Fibroblast of the aortic adventitia (primary cell): ENCODE measurements at places on chromosomes 4 and X.
A peak's percentile ranks its signal among the peaks of the same experiment; 100 is the strongest.

- DNase-seq: no peak
These were observed 321.2 kb downstream of the PCDH7 start for GRCh38 chr4:31041385-31041784.

- DNase-seq: no peak
These were observed 80.9 kb downstream of the RFC1 start for GRCh38 chr4:39285111-39285795.

DNA sequence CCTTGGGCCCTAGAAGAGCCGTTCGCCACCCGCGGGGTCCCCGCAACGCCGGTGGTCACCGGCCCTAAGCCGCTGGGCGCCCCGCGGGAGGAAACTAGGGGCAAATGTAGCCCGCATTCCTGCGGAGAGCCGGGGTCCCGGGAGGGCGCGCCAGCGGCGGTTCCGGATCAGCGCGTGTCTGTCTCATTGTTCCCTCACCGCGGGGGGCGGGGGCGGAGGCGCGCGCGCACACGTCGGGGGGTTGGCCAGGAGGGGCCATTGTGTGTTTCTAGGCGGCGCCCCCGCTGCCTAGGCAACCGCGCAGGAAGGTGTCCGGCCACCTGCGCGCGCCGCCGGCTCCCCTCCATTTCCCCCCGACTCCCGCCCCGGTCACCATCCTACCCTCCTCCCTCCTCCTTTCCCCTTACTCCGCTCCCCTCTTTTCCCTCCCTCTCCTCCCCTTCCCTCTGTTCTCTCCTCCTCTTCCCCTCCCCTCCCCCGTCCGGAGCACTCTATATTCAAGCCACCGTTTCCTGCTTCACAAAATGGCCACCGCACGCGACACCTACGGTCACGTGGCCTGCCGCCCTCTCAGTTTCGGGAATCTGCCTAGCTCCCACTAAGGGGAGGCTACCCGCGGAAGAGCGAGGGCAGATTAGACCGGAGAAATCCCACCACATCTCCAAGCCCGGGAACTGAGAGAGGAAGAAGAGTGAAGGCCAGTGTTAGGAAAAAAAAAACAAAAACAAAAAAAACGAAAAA, 789 bp upstream of the DDX3X start:
- peak; percentile 87 for DNase-seq

GRCh38 chr4:16931339-16932305, 33.2 kb upstream of the LDB2 start:
- peak; percentile 91 for DNase-seq

GRCh38 chr4:108058685-108059440, 69.2 kb downstream of the HADH start:
- no peak for DNase-seq

- DNase-seq: no peak
These were observed 140.5 kb downstream of the KLHL8 start for GRCh38 chr4:87079967-87080366.

DNA sequence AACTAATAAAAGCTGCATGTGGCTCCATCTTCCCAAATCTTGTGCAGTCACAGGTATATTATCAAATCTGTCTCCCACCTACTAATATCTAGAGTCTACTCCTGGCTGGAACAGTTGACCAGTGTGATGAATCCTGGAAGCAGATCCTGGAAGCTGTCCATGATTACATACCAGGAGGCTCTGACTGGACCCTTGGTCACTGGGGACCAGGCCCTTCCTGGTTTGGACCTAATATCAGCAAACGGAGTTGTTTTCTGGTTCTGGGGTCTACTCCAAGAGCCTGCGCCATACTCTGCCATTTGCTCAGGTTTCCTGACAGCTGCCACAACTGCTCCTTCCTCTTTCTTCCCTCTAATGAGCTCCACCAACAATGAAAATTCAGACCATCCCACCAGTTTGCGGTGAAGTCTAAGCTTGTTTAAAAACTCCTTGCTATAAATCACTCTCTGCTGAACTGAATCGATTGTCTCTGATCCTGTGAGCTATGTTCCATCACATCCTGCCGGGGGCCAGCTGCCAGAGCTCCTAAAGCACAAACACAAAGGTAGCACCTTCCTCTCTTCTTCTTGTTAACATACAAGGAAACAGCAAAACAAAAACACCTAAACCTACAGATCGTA, 114.2 kb downstream of the PALLD start:
- peak; percentile 49 for DNase-seq

GRCh38 chr4:145130788-145131399, 32.8 kb downstream of the ABCE1 start:
- DNase-seq: peak; percentile 92

DNA sequence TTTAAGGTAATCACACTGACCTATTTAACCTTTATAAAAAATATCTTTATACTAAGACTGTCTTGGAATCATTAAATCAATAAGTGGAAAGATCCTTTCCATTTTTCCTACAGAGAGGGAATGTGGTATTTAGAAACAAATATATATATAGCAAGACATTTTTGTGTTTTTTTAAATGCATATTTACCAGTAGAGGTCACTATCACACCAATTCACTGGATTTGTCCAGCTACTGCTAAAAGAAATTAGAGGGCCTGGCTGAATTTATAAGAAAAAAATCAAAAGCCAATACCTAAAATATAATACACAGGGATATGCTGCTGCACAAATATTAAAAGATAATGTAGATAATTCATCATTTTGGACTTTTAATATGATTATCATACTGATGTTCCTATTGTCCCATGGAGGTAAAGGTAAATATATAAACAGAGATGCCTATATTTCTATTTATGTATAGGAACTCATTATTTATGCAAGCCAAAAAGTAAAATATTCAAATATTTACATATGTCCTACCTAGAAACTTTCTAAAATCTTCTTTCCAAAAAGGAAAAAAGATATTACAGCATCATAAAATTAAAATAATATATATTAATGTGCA, 69.5 kb downstream of the PDE5A start:
- peak; percentile 85 for DNase-seq

DNA sequence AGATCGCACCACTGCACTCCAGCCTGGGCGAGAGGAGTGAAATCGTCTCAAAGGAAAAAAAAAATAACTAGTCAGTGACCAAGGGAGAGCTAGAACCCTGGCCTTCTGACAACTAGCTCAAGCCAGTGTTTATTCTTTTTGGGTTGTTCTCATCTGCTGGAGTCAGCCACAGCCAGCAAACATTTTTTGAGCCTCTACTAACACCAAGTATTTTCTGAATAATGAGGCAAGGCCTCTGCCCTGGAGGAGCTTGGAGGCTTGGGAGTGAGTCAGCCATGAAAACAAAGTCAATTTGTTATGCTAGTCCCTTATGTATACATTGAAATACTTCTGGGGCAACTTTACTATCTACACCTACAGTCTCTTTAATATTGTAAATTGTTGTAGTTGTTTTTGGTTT, 46.5 kb downstream of the TMA16 start:
- DNase-seq: peak; percentile 75

DNA sequence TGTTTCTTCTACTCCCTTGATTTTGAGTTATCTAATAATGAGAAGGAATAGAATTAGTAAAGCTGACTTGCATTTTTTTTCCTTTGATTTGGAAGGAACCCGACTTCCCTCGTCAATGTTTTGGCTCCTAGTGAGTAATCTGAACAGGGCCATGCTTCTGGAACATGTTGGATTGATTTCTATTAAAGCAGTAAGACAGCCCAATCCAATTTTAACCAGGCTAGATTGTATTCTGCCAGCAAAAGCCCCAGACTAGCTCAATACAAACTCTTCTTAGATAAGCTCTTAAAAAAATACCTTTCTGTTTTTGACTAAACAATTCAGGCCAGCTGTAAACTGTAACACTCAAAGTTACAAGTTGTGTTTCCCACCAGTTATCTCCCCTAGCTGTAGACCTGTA, 126.2 kb downstream of the IRS4 start:
- DNase-seq: peak; percentile 25

DNA sequence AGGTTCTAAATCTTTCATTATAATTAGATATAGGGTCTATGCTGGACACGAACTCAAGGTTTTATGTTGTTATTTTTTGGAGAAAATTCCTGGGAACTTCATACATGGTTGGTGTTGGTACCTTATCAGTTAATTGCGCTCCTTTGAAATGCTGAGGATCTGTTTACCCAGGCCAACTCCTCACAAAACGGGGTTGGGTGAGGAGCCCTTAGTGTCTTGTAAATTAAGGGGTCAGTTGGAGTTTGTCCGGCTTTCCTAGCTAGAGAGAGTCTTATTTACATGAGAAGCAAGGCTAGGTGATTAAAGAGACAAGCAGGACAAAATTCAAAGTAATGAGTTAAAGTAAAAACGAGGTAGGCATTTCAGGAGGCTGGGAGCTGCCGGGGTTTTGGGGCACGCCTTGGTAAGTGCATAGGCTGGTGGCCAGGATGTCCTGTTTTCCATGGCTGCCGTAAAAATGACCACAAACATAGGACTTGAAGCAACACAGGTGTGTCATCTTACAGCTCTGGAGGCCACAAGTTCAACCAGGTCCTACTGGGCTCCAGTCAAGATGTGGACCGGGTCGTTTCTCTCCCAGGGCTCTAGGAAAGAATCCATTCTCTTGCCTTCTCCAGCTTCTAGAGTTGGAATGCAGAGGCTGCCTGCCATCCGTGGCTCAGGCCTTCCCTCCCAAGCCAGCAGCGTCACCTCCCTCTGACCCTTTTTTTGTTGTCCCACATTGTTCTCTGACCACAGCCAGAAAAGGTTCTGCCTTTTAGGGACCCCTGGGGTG, 19.8 kb downstream of the PSAPL1 start:
- DNase-seq: no peak

DNA sequence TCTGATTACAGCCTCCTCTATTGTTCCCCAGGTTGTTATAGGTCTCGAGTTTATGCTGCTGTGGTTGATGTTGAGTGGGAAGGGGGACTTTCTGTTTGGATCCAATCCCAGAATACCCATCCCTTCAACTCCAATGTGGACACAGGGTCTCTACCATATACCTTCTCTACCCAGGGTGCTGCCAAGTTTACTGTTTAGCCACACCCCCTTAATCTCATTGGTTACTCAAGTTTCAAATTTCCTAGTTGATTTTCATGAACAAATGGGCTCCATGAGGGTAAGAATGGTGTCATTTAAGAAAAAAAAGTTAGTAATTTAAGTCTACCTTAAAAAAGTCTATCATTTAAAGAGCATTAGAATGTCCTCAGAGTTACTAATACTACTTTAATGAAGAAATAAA, 3.6 kb upstream of the SPP1 start:
- no peak for DNase-seq

GRCh38 chr4:36467670-36468069, 186.3 kb downstream of the DTHD1 start:
- no peak for DNase-seq

DNA sequence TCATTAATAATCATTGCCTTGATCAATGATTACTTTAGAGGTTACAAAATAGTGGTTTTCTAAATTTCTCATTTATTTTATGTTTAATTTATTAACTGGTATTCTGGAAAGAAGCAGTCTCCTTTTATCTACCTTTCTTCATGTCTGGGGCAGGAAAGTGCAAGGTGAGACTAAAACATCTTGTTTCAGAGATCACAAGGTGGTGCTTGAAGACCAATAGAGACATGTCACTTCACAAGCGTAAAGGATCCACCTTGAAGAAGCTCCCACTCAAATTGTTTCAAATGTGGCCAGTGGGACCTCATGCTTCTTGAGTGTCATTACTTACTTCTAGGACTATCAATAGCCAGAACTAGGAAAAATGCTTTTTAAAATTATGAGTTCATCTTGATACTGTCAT, 1568.7 kb downstream of the RPA4 start:
- DNase-seq: no peak

DNA sequence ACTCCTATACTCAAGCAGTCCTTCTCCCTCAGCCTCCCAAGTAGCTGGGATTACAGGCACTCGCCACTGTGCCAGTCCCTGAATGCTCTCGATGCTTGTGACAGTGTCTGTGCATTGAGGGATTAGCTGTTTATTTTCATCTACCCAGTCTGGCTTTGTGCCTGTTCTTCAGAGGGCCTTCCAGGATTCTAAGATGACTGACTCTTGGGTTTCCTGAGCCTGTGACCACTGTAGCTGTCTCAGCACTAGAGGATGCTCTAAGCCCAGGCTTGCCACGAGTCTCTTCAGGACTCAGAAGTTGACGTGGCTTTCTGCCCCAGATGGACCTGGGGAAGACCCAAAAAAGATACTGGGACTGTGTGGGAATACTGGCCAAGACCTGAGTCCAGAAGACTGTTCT, 201.4 kb downstream of the ARHGAP10 start:
- no peak for DNase-seq

DNA sequence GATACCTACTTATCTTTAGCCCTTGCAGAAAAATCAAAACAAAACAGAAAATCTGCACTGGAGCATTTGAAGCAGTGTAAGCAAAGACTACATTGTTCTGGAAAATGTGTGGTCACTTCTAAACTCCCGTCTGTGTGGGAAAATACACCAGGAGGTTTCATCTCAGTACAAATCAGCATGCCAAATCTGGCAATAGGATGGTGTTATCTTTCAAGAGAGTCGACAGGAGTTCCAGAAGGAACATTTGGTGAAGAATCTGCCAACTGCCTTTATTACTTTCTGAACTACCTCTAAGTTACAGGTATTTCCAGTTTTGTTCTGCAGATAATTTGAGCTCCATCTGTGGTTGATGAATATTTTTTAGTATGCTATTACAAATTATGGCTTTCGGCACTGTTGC, 1348.0 kb downstream of the RAPGEF2 start:
- DNase-seq: no peak
